CD4-positive, alpha-beta T cell treated with Interleukin-4 for 1 hour (primary cell): ENCODE measurements at places on chromosomes 1 and 21.

DNA sequence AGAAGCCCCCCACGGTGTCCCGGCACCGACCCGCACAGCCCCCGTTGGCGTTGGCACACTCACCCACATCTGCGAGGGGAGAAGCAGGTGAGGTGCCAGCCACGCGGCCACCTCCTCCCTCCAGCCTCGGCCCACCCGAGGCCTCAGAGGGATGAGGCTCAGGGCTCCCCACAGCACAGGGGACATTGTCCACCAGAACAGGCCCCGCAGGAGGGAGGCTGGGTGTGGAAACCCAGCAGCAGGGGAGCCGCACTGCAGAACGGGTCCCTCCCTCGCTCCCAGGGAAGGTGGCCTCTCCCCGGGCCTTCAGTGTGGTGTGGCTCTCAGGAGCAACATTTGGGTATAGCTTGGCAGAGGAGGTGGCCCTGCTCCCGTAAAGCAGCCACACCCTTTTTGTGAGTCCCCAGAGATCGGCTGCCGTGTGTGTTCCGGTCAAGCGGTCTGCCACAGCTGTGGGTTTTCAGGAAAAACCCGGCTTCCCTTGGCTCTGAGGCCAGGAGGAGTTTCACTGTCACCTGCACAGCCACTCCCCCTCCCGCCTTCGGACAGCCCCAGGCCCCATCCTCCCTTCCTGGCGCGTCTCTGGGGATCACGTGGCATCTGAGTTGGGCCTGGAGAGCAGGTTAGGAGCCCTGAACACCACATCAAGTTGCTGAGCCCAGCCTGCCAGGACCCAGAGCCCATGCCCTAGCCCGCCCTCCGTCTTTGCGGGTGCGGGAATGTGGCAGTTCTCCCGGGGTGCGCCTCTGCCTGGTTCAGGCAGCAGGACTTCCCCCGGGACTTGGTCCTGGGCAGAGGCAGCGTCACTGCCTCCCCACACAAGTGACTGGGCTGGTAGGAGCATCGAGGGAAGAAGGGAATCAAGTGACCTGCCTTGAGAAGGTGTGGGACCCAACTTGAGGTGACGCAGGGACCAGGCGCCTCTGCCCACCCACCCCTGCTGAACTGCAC is 64.0 kb downstream of the MEGF6 start:
- no peak for DNase-seq

DNA sequence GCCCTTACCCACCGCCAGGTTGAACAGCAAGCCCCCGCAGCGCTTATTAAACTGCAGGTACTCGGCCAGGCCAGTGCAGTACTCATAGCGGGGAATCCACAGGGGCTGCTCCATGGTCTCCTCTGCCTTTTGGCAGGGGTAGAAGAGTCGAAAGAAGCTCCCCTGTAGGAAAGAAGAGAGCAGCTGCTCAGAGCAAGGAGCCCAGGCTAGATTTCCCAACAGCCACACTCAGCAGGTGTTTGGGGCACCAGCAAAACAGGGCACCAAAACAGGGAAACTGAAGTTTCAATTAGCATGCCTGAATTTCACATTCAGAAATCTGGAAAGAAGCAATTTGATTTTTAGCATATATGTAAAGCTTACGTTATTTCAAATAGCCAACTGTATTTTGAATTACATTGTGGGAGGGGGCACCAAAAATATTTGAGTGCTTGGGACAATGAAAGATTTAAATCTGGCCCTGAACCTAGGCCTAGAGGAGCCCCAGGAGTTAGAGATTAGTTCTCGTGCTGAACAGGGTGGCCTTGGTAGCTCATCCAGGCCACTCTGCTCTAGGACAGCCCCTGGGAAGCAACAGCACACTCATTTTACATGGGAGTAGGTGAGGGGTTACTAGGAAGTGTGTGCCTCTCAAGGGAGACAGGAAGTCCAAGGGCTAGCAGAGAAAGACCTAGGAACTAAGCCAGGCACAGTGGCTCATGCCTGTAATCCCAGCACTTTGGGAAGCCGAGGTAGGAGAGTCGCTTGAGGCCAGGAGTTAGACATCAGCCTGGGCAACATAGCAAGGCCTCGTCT is 8.2 kb downstream of the PAFAH2 start:
- no peak for DNase-seq

DNA sequence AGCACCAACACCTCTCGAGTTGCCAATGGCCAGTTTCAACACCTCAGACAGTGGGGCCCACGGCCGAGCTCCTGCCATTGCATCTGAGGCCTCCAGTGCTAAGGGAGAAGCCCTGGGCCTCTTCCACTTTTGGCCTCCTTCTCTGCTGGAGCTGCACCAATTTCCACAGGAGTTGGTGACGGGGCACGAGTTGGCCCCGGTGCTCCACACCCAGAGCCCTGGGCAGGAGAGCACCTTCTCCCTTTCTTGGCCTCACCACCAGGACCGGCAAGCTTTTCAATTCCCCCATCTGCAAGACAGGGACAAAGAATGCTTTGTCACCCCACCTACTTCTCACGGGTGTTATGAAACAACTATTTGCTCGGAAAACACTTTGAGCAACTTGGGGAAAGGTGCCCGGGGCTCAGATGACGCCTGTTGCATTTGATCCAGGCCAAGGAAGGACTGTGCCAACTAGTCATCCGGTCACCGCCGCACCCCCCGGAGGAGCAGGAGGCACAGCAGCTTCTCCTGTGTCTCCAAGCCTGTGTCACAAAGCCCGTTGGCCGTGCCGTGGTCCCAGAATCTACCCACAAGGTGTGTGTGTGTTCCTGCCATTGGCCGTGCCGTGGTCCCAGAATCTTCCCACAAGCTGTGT is 55.2 kb downstream of the TOMM20 start:
- peak; percentile 76 for DNase-seq

- peak; percentile 56 for DNase-seq
Observed at GRCh38 chr21:31343680-31344480, at the start of gene TIAM1. TSS of gene TIAM1 (minus strand) at chr21:31344261. CDS start at chr21:31266972, 77,289 bp downstream.

DNA sequence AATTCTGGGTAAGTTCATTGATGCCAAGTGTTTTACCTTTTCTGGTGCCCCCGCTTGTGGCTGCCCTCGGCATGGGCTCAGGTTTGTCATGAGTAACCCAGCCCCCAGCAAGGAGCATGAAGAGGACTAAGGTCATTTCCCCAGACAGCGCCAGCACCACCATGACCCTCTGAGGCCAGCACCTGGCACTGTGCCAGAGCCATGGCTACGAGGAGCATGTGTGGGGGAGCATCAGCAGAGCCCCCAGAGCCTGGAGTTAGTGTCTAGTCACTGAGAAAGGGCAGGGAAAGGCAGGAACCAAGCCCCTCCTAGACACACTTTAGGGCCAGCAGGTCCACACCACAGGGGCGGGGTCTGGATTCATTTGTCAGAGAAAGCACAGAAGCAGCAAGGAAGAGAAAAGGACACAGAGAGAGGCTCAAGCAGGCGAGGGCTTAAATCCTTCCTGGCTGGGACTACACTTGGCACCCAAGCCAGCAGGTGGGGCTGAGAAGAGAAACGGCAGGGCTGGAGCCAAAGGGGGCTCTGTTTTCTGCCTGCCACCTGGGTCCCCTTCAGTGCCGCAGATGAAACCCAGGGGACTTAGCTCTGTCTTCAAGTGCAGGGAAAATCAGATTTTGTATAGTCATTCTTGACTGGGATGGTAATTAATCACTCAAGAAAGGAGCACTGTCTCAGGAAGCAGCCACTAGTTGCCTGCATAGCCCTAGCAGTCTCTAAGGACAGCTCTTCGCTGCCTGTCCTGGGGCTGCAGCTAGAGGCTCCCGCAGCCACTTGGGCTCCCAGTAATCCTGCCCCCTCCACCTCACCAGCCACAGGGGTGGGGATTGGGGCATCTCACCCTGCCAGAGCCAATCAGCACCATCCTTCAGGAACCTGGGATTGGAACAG is 79.6 kb upstream of the ZC3H12A start:
- no peak for DNase-seq

GRCh38 chr1:205510308-205510950 is 6.0 kb downstream of the CDK18 start:
- no peak for DNase-seq

DNA sequence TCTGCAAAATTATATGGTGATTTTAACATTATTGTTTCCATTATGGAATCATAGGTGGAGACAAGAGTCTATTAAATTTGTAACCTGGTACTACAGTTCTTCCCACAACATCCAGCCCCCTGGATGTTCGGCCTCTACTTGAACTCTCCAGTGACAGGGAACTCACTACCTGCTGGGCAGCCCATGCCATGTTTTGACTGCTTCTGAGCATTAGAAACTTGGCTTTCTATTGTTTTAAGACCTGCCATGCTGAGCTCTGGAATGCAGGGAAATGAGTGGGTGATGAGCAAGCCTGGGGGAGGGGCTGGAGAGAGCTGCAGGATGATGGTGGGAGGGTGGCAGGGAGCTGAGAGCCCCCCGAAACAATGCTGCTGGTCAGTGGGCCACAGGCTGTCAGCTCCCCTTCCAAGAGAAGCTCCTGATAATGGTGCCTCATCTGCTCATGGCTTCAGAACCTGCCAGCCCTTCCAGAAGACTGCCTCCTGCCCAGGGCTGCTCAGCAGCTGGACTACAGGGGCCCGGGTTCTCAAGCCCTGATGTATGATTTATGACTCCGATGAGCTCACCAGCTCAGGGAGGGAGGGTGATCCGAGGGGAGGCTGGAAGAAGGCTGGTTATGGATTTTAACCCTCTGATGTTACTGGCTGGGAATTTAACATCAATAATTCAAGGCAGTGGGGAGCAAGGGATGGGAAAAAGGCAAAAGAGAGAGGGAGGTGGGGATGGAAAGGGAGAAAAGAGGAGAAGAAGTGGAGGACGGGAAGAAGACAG is 205.0 kb downstream of the HIVEP3 start:
- DNase-seq = no peak

GRCh38 chr1:247111259-247111699 is 7.1 kb upstream of the ZNF669 start:
- DNase-seq = no peak

DNA sequence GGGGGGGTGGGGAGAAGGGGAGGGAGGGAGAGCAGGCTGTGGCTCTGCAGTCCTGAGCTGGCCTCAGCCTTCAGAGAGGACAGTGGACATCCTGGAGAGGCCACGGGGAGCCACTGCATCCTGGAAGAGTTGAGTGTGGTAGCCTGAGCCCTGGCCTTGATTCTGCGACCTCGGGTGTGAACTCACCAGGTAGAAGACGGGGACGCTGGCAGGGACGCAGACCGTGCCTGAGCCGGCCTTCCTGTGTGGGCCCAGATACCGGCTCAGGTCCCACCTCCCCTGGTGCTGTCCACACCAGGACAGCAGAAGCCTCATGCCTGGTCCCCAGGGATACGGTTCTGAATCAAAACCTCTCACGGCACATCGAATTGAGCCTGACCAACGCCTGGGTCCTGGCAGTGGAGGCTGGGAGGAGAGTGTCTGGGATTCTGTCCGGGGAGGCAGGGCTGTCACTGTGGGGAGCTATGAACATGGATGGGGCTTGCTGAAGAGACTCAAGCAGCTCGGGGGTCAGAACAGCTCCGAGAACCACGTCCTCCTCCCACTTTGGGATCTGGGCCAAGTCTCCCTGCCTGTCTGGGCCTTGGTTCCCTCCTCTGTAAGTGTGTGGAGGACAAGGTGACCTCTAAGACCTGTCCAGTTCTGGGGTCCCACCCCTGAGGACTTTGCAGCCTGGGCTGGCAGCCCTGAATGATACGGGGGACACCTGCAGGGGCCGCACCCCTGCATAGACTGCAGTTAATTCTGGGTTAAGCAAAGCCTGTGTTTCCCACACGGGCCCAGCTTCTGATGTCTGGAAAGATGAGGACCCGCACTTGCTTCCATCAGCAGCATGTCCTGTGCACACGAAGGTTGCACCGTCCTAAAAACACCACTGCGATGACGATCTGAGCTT is 30.4 kb downstream of the RRP1 start:
- no peak for DNase-seq

DNA sequence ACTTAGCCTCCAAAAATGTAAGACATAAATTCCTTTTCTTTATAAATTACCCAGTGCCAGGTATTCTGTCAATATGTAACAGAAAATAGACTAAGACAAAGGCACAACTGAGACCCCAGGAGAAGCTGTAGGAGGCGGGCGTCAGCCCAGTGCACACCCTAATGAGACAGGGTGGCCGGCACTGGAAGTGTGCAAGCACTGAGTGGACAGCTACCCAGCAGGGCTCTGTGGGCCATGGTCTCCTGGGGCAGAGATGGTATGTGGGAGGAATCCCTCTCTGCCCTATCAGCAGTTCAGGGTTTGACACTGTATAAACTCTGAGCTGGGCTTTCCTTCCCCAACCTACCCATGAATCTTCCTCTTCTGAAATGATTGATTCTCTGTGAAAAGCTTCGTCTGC is 139.5 kb downstream of the GLIS1 start:
- DNase-seq = no peak

DNA sequence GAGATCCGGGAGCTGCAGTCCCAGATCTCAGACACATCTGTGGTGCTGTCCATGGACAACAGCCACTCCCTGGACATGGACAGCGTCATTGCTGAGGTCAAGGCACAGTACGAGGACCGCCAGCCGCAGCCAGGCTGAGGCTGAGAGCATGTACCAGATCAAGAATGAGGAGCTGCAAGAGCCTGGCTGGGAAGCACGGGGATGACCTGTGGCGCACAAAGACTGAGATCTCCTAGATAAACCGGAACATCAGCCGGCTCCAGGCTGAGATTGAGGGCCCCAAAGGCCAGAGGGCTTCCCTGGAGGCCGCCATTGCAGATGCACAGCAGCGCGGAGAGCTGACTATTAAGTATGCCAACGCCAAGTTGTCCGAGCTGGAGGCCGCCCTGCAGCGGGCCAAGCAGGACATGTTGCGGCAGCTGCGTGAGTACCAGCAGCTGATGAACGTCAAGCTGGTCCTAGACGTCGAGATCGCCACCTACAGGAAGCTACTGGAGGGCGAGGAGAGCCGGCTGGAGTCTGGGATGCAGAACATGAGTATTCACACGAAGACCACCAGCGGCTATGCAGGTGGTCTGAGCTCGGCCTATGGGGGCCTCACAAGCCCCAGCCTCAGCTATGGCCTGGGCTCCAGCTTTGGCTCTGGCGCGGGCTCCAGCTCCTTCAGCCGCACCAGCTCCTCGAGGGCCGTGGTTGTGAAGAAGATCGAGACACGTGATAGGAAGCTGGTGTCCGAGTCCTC is 25.5 kb downstream of the ETV3L start:
- DNase-seq = peak; percentile 46

DNA sequence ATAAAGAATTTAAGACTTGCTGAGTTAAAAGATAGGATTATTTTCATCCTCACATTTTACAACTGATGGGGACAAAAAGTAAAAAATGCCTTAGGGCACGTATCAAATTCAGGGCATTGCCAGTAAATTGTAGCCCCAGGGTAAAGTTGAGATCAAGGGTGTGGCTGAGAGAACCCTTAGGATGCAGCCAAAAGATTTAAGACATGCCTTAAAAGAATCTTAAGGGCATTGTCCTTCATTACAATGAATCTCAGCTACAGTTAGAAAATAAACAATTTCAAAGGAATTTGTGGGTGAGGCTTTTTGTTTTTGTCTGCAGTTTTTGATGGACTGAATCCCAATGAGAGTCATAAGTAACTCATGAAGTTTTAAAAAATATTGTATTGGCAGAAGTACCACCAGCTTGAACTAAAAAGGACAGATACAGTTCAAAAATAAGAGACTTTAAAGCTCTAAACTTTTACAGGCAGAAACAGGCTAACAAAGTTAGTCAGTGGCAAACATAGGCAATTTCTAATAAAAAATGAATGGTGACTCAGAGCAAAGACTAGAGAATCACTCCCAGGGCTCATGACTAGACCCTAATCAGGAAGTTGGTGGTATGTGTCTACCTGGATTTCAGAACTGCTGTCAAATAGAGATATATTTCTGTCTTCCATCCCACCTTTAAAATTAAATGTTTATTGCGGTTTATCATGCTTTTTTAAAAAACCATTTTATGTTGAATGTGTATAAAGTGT is 165.1 kb upstream of the SNX7 start:
- DNase-seq = no peak

GRCh38 chr1:16315437-16315836 is 36.8 kb downstream of the FBXO42 start:
- DNase-seq = no peak

GRCh38 chr1:59684698-59685097 is 130.1 kb upstream of the HOOK1 start:
- no peak for DNase-seq
